GM19239 (cell line): ENCODE measurements at places on chromosomes 12 and 14.

DNA sequence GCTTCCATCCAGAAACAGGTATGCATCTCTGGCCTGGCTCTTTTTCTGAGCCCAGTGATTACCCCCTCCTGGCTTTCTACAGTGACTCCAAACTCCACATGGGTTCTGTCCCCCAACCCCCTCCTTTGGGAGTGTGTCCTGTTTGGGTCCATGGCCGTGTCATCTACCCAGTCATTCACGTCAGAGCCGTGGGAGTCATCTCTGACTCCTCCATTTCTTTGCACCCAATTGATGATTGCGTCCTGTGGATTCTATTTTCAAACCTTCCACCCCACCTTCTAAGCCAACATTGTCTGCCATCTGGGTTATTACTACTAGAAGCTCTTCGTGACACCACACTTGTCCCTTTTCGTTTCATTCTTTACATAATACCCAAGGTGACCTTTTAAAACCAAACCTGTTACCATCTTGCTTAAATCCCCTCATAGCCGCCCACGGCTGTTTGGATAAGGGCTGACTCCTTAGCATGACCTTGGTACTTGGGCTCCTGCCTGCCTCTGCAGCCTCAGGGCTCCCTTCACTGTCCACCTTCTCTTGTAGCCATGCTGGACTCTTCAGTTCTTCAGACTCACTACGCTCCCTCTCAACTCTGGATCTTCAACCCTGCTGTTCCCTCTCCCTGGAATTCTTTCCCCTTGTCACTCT lies 38.1 kb upstream of the NT5DC3 start:
- no peak for DNase-seq

DNA sequence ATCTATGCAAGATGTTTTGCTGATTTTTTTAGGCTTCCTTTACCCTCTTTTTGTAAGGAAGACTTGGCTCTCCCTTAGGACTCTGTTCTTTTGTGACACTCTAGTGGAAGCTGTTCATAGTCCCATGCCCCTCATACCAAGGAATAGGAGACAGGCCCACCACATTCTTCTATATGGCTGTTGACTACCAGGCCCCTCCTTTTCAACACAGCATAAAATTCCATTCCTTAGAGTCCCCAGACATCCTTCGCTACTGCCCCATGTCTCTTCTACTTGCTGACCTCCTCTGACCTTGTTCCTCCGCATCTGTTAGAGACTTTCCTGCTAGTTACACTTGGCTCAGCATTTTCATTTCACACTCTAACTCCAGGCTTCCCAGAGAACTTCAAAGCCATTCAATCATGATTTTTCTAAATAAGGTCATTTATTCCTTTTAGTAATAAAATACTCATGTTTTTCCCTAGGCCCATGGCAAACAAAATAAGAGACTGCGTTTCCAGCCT lies 9.7 kb downstream of the PIK3C2G start:
- DNase-seq: no peak

GRCh38 chr12:94793191-94793595 lies 142.8 kb upstream of the TMCC3 start:
- no peak for DNase-seq

- no peak for DNase-seq
Observed at GRCh38 chr14:59283361-59283760, 94.9 kb downstream of the DAAM1 start.

- no peak for DNase-seq
Observed at GRCh38 chr14:92997343-92998061, 74.6 kb downstream of the CHGA start.

- DNase-seq: no peak
Observed at GRCh38 chr12:85029456-85029855, 6.6 kb downstream of the TSPAN19 start.

DNA sequence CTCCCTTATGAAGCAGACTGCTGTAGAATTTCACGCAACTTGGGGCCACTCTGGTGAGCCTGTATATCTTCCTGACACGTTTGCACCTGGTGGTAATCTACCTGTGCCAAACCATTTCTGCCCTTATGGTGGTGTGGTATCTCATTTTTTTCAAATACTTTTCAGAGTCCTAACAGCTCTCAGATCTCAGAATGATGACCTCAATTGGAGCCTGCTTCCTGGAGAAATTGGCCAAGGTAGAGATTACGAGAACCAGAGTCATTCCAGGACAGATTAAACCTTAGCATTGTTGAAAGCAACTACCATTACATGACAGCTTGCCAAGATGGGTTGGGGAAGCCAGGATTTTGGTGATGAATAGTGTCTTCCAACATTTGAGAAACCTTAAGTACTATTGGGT lies 48.2 kb downstream of the CPSF6 start:
- DNase-seq: no peak

- no peak for DNase-seq
Observed at GRCh38 chr12:51788876-51789275, 59.6 kb downstream of the FIGNL2 start.

DNA sequence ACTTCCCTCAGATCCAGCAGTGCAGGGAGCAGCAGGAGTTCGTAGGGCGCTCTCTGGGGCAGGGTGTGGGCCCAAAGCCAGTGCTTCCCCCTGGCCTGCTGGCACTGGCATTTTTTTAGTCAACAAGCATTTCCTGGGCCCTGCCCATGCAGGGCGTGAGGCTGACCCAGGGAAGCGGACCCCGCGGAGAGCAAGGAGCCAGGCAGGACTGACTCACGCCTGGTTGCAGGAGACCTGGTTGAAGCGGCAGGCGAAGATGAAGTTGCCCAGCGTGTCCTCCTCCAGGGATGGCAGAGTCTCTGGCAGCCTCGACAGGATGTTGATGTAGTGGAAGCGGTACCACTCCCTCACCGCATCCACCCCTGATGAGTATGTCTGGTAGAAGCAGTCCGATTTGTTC lies 13.5 kb downstream of the SCNN1A start:
- DNase-seq: no peak

GRCh38 chr14:53180272-53181221 lies 27.4 kb upstream of the DDHD1 start:
- DNase-seq: no peak

DNA sequence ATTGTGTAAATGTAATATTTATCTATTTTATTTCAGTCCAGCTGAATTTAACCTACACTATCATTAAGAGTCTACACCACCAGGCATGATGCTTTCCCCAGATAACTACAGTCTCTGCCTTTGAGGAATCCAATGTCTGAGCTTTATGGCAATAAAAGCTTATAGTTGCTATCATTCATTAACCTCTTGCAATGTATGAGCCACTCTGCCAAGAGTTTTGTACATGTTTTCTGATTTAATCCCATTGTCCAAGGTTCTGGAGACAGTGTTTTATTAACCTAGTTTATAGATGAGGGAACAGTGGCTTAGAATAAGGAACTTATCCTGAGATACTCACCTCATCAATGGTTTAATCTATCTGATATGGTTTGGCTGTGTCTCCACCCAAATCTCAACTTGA lies 17.1 kb upstream of the KITLG start:
- no peak for DNase-seq

DNA sequence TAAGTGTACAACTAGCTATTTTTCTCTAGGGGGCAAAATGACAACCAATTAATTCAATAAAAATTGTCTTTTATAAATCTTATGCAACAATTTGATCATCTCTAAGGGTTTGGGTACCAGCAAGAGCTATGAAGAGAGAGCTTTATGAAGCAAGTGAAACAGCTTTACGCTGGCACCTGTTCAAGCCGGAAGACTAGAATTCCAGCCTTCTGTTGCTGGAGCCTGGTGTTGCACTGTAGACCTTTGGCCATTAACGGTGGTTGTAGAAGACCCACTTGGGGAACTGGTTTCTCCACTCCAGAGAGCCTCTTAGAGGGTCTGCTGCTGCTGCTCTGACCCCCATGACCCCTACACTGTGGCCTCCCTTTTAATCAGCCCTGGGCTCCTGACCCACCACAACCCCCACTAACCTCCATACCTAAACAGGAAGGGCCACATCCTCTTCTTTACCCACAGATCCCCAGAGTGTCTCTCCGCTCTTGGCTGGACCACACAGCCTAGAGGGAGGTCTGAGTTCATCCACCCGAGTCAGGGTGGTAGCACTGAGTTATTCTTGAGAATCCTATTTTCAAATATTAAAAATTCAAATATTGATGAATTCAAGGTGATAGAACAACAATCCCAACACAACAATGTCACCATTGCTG lies 54.6 kb upstream of the STON2 start:
- no peak for DNase-seq

- DNase-seq: no peak
Observed at GRCh38 chr12:115790526-115790925, 487.0 kb downstream of the MED13L start.

DNA sequence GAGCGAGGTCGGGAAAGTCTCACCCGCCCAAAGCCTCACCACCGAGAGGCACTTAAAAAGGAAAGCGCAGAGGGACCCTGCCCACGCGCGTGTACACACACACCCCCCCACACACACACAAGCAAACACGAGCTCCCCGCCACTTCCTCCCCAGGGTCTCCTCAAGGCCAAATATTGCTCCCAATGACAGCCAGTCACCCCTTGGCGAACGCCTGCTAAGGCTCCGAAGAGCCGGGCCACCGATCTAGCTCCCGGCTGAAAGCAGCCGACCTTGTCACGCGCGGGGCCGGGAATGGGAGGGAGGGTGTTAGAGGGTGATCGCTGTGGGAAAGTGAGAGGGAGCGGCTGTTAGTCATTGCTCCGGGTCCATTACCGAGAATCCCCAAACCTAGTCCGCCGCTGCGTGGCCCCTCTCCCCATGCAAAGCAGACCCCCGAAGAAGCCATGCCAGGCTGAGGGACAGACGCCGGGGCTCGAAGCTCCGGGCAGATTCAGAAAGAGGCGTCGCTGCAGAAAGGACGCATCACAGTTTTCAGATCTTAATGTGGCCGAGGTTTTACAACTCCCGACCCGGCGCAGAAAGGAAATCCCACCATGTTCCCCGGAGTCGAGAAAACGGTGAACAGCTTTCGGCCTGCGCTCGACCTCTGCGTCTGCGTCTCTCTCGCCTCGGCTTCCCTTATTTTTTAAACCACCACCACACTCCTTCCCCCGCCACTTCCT lies 2.6 kb downstream of the BMP4 start:
- no peak for DNase-seq
